Neural crest cell (in vitro differentiated cells): ENCODE measurements at places on chromosomes 5 and 9.

DNA sequence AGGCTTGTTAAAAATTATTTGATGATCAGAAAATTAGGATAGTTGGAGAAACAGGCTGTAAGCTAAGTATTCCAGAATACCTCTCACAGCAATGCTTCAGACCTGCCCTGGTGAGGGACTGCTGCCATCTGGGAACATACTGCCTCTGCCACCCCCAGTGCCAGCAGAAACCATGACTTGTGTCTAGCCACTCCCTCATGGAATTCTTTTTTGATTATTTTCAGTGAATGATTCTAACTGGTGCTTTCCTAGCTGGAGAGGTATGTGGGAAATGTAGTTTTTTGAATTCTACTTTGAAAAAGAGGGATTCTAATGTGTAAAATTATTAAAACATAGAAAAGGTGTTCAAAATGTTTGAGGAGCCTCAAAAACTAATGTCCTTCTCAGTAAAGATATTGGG lies 126.3 kb downstream of the HMHB1 start:
- no peak for DNase-seq

GRCh38 chr9:95007226-95007869 lies 280.8 kb downstream of the AOPEP start:
- DNase-seq = no peak

DNA sequence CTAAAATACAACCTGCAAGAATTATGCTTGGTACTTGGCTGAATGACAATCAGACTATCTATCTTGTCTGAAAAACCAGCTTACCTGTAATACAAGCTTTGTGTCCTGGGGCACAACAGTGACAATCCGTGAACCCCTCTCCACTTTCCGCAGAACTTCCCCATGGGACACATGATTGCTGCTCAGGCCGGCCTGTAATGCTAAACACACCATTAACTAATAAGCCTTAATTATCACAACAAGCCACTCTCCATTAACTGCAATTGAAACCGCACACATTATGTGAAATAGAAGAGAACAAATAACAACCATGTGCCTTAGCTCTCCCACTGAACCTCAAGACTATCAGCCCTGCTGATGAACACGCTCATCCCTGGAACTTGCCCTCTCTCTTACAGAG lies 33.7 kb downstream of the ELP1 start:
- no peak for DNase-seq

DNA sequence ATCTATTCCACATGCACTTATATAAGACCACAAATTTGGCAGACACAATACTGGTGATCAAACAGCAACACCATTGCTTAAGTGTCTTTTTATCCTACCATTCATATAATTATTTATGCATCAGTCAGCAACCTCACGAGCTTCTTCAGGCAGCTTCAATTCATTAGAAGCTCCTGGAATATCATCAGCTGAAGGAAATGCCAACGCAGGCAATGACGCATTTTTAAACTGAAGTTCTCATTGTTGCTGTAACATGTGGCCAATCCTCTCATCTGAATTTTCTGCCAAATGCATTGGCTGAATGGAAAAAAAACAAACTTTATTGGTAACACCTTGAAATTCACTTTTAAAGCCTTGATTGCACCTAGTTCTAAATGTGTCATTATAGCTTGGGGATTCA lies 376.4 kb upstream of the RGMB start:
- DNase-seq = no peak

DNA sequence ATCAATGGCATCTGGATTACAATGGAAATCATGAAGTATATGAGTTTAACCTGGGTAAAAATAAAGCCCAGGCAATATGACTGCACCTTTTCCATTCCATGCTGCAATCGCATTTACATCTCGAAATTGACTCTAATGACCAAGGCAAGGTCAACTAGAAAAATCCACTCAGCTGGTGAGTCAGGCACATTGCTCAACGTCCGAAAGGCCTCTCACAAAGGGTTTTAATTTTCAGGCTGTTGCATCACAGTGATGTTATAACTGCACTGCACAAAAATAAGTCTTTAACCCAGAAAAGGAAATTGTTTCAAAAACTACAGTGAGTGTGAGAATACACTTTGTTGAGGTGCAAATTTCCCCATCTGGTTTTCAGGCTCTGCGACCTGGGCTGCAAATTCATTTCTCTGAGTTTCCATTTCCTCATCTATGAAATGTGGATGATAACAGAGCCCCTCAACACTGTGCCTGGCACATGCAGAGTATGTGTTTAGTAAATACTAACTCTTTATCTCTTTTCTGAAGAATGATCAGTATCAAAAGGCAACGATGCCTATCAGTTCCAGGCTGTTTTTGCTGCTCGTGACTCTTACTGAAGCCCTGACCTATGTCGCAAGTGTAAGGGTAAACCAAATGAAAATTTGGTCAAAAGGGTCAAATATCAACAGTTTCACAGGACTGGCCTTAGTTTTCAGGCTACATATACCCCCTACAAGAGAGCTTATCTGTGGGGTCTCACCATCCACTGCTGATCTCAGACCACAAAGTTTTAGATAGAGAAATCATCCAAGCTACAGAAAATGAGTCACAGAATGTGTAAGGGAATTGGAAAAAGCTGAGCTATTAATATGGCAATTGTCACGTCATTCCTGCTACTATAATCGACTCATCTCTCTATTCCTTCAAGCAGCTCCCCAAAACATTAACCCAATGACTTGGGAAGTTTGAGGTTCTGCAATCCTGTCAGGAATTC lies 4.1 kb downstream of the NFIL3 start:
- DNase-seq = no peak

DNA sequence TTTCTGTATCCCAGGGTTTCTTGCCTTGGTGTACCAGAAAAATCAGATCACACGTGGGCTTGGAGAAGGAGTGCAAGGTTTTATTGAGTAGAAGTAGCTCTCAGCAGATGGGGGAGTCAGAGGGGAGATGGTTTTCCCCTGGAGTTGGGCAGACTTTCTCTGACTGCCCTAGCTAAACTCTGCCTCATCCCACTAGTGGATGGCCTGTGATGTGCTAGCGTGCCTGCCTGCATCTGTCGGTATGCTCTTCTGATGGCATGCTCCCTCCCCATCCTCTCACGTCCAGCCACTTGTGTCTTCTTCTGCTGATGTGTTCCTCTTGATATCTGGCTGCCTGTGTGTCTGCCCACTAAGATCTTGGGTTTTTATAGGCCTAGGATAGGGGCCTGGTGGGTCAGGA lies 616.1 kb upstream of the RGMB start:
- no peak for DNase-seq
